ENCODE measurements at places on chromosomes 1 and 21.
A peak's percentile ranks its signal among the peaks of the same experiment; 100 is the strongest.

DNA sequence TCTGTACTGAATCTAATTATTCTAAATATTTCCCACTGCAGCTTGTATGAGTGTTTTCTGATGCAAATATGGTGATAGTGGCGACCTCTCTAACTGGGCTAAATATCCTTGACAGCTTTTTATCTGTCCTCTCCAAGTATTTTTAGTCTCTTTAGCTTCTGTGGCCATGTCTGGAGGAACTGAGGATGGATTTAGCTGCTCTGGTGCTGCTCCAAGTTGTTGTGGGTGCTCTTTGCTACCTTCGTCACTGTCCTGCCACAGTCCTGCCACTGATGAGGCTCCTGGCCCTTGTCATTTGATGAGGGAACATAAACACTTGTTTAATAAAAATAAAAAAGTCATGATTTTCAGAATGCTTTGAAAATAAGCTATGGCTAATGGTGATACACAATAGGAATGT is 15.9 kb downstream of the CAMTA1 start:
- H3K4me3 ChIP-seq: no peak overlapping the region
- no peaks in the 10 kb centered on the region for H3K36me3 ChIP-seq
- H3K27me3 ChIP-seq: no peaks in the 10 kb centered on the region
- H3K4me1 ChIP-seq: peaks cover 27% of the 10 kb centered on the region
- H3K27ac ChIP-seq: peak overlapping the region; percentile 69

DNA sequence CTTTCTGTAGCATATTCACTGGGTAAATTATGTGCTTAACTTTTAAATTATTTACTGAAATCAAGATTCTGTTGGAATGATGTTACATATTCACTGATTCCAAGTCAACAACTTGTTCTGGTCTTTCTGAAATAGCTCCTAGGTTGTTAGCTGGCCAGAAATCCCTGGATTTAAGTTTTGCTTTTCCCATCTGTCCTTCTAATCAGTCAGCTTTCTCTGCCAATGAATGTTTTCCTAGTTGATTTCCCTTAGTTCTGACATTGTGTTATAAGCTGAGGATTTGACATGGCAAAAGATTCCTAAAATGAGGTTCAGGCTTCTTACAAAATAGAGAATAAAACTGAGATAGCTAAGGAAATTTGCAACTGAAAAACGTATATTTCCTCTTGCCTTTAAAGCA is 1479.6 kb downstream of the MRPL39 start:
- no peak for DNase-seq
- no peak overlapping the region for H3K27ac ChIP-seq
- no peaks in the 10 kb centered on the region for H3K4me1 ChIP-seq
- no peak overlapping the region for H3K4me3 ChIP-seq
- no peaks in the 10 kb centered on the region for H3K27me3 ChIP-seq
- no peaks in the 10 kb centered on the region for H3K36me3 ChIP-seq

DNA sequence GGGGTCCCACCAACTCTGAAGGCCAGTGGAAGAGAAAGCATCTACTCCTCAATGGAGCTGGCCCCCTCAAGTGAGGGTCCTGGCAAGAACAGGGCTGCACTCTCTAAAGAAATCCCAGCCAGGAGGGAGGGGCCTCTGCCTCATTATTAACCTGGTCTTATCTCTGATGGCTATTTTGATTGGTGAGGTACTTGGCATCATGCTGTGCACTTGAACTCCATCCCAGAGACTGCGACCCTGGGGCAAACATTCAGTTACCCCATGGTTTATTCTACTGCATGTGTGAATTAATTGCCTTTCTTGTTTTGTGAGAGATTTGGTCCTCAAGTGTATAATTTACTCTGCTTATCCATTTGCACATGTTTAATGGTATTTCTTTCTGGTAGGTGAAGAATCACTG is 55.0 kb upstream of the ETV3 start:
- H3K36me3 ChIP-seq: no peaks in the 10 kb centered on the region
- no peak overlapping the region for H3K27ac ChIP-seq
- H3K27me3 ChIP-seq: no peaks in the 10 kb centered on the region
- no peak for DNase-seq
- H3K4me3 ChIP-seq: no peak overlapping the region
- H3K4me1 ChIP-seq: no peaks in the 10 kb centered on the region

GRCh38 chr1:201717286-201717685 is 111.7 kb upstream of the IPO9 start:
- H3K4me3 ChIP-seq: no peak overlapping the region
- no peak for DNase-seq
- peaks cover 82% of the 10 kb centered on the region for H3K4me1 ChIP-seq
- no peak overlapping the region for H3K27ac ChIP-seq
- no peaks in the 10 kb centered on the region for H3K27me3 ChIP-seq

DNA sequence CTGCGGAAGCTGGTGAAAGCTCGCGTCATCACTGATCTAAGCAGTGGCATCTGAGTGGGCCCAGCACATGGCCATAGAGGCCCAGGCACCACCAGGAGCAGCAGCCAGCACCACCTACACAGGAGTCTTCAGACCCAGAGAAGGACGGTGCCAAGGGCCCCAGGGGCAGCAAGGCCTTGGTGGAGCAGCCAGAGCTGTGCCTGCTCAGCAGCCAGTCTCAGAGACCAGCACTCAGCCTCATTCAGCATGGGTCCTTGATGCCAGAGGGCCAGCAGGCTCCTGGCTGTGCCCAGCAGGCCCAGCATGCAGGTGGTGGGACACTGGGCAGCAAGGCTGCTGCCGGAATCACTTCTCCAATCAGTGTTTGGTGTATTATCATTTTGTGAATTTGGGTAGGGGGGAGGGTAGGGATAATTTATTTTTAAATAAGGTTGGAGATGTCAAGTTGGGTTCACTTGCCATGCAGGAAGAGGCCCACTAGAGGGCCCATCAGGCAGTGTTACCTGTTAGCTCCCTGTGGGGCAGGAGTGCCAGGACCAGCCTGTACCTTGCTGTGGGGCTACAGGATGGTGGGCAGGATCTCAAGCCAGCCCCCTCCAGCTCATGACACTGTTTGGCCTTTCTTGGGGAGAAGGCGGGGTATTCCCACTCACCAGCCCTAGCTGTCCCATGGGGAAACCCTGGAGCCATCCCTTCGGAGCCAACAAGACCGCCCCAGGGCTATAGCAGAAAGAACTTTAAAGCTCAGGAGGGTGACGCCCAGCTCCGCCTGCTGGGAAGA is 3.2 kb upstream of the ARTN start:
- peak; percentile 22 for DNase-seq
- H3K27ac ChIP-seq: no peak overlapping the region
- H3K36me3 ChIP-seq: no peaks in the 10 kb centered on the region
- peaks cover 10% of the 10 kb centered on the region for H3K4me1 ChIP-seq
- no peak overlapping the region for H3K4me3 ChIP-seq

DNA sequence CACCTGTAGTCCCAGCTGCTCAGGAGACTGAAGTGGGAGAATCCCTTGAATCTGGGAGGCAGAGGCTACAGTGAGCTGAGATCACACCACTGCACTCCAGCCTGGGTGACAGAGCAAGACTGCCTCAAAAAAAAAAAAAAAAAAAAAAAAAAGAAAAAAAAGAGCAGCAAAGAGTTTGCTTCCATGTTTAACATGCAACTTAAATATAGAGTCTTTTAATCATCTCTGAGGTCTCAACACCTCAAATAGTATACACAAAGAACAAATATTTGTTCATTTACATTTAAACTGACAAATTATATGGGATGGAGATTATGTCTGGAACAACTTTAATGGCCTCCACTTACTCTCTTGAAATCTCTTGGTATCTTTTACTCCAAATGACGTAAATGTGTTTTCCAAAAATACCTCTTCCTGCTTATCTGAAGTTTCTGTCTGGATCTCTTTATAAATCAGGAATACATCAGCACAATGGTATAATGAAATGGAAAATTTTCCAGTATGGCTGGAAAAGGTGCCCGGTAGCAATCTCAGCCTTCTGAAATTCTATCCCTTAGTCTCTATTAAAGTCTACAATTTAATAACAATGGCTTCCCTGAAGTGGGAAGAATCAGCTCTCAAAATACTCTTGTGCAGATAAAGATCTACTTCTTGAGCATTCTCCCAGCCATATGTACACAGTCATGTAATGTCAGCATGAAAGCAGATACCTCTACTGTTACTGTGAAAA is 258.5 kb downstream of the OMA1 start:
- DNase-seq: no peak
- no peaks in the 10 kb centered on the region for H3K27me3 ChIP-seq
- no peaks in the 10 kb centered on the region for H3K4me1 ChIP-seq

DNA sequence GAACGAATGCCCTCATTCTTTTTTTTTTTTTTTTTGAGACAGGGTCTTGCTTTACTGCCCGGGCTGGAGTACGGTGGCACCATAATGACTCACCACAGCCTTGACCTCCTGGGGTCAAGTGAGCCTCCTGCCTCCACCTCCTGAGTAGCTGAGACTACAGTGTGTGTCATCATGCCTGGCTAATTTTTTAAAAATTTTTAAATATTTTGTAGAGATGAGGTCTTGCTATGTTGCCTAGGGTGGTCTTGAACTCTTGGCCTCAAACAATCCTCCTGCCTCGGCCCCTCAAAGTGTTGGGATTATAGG is 69.4 kb downstream of the ALG14 start:
- no peak overlapping the region for H3K4me3 ChIP-seq
- H3K27ac ChIP-seq: peak overlapping the region; percentile 70
- no peaks in the 10 kb centered on the region for H3K27me3 ChIP-seq
- peaks cover 16% of the 10 kb centered on the region for H3K4me1 ChIP-seq

- no peak overlapping the region for H3K27ac ChIP-seq
- H3K27me3 ChIP-seq: peaks cover 4% of the 10 kb centered on the region
- no peaks in the 10 kb centered on the region for H3K4me1 ChIP-seq
- H3K4me3 ChIP-seq: no peak overlapping the region
Observed at GRCh38 chr1:13224480-13225060, 1.4 kb downstream of the PRAMEF18 start.

GRCh38 chr1:205315008-205315618 is 6.4 kb downstream of the NUAK2 start:
- DNase-seq: no peak
- H3K27ac ChIP-seq: peak overlapping the region; percentile 90
- H3K36me3 ChIP-seq: peaks cover 12% of the 10 kb centered on the region
- no peaks in the 10 kb centered on the region for H3K27me3 ChIP-seq

DNA sequence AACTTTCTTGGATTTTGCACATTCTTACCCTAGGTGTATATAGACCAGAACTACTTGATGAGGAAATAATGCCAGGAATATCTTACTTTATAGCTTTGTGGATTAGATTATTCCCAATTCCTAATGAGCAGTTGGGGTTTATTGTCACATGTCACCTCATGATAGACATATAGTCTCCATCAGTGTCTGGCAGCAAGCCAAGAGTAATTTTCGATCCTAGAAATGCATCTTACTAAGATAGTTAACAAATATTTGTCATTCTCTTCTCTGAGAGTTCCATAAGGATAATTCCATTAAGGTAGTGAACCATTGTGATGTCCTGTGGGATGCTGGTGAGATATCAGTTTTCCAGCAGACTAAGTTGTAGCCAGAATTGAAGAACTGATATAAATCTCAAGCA is 1282.9 kb upstream of the B3GALT2 start:
- DNase-seq: no peak
- H3K4me3 ChIP-seq: no peak overlapping the region
- H3K4me1 ChIP-seq: no peaks in the 10 kb centered on the region
- H3K36me3 ChIP-seq: no peaks in the 10 kb centered on the region
- no peak overlapping the region for H3K27ac ChIP-seq

DNA sequence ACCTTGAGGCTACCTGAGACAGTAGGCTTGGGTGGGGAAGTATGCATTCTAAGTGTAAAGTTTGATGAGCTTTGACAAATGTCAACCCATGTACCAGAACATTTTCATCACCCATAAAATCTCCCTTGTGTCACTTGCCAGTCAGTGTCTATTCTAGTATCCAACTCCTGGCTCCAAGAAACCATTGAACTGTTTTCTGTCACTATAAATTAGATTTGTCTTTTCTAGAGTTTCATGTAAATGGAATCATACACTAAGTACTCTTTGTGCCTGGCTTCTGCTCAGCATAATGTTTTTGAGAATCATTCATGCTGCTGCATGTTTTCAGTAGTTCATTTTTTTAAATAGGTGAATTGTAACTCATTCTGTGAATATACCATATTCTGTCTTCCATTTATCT is 165.4 kb downstream of the DNM3 start:
- no peak overlapping the region for H3K27ac ChIP-seq
- no peak overlapping the region for H3K4me3 ChIP-seq
- H3K27me3 ChIP-seq: no peaks in the 10 kb centered on the region
- no peak for DNase-seq
- no peaks in the 10 kb centered on the region for H3K4me1 ChIP-seq
- no peaks in the 10 kb centered on the region for H3K36me3 ChIP-seq

- H3K27ac ChIP-seq: no peak overlapping the region
- H3K4me1 ChIP-seq: no peaks in the 10 kb centered on the region
- no peaks in the 10 kb centered on the region for H3K36me3 ChIP-seq
- no peaks in the 10 kb centered on the region for H3K27me3 ChIP-seq
- no peak for DNase-seq
Observed at GRCh38 chr21:18722193-18722592, 318.6 kb upstream of the TMPRSS15 start.
